ENCODE measurements at places on chromosomes 16 and 17.
A peak's percentile ranks its signal among the peaks of the same experiment; 100 is the strongest.

DNA sequence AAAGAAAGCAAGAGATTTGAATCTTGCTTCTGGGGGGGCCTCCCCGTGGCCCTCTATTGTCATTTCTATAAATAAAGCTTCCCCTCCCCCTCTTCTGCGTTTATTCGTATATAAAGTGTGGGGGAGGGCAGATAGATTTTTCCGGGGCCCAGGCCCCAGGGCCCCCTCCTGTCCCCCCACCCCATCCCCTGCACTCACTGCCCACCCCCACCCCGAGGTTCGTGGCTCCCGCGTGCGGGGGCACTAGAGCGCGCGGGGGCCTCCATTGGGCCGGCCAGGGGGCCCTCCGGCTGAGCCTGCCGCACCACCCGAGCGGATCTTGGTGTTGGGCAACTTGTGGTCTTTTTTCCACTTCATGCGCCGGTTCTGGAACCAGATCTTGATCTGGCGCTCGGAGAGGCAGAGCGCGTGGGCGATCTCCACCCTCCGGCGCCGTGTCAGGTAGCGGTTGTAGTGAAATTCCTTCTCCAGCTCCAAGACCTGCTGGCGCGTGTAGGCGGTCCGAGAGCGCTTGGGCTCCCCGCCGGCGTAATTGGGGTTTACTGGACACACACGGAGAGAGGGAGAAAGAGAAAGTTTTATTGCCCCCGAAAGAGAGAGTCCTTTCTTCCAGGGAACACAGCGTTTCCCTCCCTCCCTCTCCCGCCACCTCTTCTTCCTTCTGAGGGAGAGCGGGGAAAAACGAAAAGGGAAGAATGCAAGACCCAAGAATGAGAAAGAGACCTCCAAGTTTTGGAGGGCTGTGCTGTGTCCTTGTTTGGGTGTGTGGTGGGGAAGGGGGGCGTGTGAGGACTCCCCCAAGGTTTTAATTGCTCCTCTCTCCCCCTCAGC, 1.5 kb downstream of the HOXB4 start:
- DNase-seq = no peak

- DNase-seq = no peak
Observed at GRCh38 chr17:73640691-73641090, 3.6 kb downstream of the SDK2 start.

- peak; percentile 69 for DNase-seq
Observed at GRCh38 chr16:10584981-10585438, 4.6 kb upstream of the EMP2 start.

DNA sequence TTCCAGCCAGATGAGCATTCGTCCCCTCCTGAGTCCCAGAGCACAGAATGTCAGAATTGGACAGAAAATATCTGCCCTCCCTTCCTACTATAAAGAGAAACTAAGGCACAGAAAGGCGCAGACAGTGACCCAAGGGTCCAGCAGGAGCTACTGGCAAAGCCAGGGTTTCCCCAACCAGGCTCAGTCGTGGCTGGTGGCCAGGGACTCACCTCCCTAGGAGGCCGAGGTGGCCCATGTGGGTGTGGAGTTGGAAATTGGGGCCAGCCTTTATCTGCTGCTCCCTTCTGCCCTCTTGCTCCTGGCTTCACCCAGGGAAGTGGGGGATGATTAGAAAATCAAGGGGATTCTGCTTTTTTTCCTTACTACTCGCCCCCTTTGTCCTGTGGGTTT, 1.1 kb downstream of the DRC7 start:
- no peak for DNase-seq

GRCh38 chr17:63622574-63623390, 565 bp downstream of the MAP3K3 start:
- DNase-seq = peak; percentile 75

DNA sequence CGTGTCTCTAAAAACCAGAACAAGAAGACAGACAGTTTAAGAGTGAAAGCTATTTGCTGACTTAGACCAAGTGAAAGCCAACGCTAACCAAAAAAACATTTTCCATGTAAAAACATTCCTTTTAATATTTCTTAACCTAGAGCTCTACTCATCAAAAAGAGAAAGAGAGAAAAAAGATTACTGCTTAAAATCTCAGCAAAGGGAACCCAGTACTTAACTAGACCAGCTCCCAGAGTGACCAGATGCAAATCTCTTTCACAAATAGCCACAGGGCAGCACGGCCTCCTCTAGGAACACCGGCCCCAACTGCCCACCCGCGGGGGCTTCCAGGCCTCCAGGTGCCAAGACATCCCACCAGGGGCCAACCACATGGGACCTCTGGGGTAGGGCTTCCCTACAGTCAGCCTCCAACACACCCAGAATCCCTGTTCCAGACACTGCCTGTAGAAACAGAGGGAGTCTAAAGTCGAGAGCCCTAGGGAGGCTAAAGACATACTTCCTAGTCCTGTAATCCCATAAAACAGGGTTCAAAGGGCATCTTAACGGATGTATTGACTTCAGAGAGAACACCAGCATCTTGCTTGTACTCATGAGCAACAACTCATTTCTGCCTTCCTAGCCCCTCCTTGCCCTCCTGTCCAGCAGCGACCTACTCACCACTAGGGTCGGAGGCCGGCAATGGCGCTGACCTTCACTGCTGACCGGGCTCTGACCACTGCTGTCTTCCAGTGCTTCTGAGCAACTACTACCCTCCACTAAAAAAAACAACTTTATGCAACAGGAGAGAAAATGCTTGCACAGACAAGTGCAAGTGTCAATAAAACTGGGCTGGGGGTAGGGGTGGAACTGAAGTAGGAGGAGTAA, 21.3 kb downstream of the ZCCHC14 start:
- DNase-seq = no peak

DNA sequence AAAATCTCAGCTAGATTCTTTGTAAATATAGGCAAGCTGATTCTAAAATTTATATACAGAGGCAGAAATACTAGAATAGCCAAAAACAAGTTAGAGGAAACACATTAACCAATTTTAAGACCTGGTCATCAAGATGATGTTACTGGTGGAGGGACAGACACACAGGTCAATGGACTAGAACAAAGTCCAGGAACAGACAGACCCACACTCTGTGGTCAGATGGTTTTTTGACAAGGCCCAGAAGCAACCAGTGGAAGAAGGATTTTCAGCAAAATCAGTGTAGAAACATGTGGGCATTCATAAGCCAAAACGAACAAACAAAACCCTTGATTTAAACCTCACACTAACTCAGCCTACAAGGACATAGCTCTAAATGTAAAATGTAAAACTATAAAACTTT, 99.7 kb upstream of the METRNL start:
- no peak for DNase-seq

DNA sequence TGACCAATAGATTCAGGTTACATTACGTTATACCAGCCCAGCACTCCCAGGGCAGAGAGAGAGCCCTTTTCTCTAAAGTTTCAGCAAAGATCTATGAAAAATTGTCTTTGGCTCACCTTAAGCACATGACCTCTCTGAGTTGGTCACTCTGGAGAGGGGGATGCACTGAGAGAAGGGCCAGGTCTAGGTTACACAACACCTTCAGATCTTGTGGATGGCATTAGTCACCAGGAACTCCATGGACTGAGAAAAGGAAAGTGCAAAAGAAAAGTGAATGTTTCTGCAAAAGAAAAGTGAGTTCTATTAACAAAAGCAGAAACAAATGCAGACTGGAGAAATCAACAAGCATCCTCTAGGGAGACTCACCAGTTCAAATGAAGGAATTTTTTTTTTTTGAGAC, 253.3 kb upstream of the SALL1 start:
- peak; percentile 8 for DNase-seq

- DNase-seq = no peak
Observed at GRCh38 chr16:30141750-30142149, 18.7 kb upstream of the MAPK3 start.

GRCh38 chr16:88430524-88431446, 22.3 kb upstream of the ZFPM1 start:
- no peak for DNase-seq

- DNase-seq = no peak
Observed at GRCh38 chr17:58694826-58695225, 2.4 kb downstream of the RAD51C start.

GRCh38 chr17:74515941-74516340, 15.3 kb downstream of the CD300LB start:
- DNase-seq = no peak

GRCh38 chr16:51355195-51355594, 204.1 kb upstream of the SALL1 start:
- DNase-seq = no peak

- DNase-seq = peak; percentile 90
Observed at GRCh38 chr16:87963400-87963799, 12.2 kb downstream of the BANP start.

- no peak for DNase-seq
Observed at GRCh38 chr17:14827396-14827919, 437.7 kb downstream of the PMP22 start.

GRCh38 chr17:35841505-35841904, 27.2 kb downstream of the HEATR9 start:
- DNase-seq = peak; percentile 34

- DNase-seq = no peak
Observed at GRCh38 chr17:77783991-77784820, 174.3 kb upstream of the TNRC6C start.

DNA sequence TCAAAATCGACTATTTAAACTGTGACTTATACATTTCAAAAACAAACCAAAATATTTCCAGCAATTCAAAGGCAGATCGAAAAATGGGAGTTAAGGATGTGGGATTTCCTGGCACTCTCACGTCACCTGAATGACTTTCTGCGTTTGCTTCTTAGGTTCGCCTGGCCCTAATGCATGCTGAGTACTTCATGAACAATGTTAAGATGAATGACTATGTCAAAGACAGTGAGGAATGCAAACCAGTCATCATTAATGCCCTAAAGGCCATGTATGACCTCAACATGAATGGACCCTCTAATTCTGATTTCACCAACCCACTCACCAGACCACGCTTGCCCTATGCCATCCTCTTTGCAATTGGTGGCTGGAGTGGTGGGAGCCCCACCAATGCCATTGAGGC, 7.3 kb downstream of the KLHL10 start:
- DNase-seq = no peak

DNA sequence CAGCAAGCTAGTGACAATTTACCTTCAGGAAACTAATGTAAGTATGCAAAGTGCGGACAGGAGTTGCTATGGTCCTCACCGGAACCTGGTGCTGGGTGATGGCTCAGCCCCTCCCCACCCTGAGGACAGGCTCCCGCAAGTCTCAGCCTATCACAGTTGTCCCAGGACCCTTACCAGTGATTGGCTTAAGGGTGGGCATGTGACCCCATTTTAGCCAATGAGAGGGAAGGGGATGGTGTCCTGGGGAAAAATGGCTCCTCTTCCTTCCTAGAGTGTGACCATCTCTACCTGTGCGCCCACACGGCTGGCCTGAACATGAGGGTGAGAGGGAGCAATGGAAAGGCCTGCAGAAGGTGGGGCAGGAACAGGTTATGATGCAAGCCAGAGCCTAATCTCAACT, 80.4 kb downstream of the C16orf78 start:
- no peak for DNase-seq

DNA sequence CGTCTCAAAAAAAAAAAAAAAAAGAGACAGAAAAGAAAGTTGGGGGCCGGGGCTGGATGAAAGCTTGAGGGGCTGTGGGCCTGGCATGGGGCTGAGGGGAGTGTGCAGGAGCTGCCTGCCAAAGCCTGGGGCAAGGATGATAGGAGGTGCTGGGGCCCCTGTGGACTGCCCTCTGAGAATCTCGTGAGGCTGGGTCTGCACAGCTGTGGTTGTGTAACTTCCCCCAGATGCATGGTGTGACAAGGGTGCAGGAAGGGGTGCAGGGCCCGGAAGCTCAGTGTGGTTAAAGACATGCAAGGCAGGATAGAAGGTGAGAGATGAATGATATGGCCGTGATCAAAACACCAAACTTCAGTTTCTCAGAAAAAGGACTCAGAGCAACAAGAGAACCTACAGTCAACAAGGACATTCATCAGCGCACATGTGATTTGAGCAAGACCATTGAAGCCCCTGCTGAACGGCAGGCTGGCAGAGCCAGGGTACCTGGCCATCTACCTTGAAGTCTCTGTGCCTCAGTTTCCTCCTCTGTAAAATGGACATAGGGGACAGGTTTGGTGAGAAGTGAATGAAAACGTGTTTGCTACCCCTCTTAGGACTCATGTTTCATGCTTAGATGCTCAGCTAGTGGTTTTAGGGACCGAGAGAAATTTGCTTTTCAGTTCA, 9.6 kb downstream of the IL32 start:
- no peak for DNase-seq

GRCh38 chr17:34199932-34200534, 55.1 kb upstream of the CCL2 start:
- DNase-seq = peak; percentile 65

DNA sequence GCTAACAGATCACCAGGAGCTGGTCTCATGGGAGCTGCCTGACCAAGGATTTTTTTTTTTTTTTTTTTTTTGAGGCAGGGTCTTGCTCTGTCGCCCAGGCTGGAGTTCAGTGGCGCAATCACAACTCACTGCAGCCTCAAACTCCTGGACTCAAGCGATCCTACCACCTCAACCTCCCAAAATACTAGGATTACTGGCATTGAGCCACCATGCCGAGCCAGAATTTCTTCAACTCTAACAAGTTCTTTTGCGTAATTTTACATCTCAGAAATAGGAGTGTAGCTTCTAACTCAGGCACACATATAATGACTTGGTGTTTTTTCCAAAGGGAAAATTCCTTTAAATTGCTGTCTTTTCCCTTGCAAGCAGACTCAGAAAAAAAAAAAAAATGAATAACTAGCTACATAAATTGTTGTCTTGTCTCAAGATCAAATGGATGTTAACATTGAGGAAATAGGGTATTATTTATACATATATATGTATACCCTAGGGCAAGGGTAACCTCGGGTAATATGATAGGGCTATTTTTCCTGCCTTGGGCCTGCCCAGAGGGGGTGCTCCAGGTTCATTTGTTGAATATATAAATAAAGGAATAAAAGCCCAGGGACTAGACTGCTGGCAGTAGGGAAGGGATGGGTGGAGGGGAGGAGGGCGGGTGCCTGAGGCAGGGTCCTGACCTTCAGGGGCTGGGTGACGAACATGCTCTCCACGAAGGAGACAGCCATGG, 42.8 kb upstream of the GCSH start:
- DNase-seq = no peak

- DNase-seq = peak; percentile 2
Observed at GRCh38 chr17:55053855-55054254, 85.3 kb downstream of the STXBP4 start.

GRCh38 chr17:50426814-50427787, 1.1 kb downstream of the ACSF2 start:
- peak; percentile 59 for DNase-seq

GRCh38 chr17:63816669-63817068, 10.6 kb upstream of the PSMC5 start:
- no peak for DNase-seq

All from HT1080 (cell line).